ENCODE measurements at places on chromosomes 2 and 18.

GRCh38 chr18:77001979-77002378 is 130.6 kb downstream of the MBP start:
- DNase-seq = no peak

DNA sequence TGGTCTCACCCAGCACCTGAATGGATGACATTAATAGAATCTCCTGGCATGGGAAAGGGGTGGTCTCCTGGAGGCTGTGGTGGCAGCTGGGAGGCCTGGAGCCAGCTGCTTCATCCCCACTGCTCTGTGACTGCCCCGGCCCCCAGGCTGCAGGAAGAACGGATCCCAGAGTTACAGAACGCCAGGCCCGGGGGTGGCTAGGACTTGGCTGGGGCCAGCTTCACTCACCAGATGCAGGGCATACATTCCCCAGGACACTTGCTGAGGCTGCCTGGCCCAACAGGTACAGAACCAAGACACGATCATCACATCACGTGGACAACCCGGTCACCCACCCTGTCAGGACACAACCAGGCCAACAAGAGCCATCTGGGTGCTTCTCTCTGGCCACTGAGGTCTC is 178.6 kb upstream of the SALL3 start:
- DNase-seq = no peak

- DNase-seq = no peak
Observed at GRCh38 chr18:7291046-7291445, 60.2 kb downstream of the LRRC30 start.

DNA sequence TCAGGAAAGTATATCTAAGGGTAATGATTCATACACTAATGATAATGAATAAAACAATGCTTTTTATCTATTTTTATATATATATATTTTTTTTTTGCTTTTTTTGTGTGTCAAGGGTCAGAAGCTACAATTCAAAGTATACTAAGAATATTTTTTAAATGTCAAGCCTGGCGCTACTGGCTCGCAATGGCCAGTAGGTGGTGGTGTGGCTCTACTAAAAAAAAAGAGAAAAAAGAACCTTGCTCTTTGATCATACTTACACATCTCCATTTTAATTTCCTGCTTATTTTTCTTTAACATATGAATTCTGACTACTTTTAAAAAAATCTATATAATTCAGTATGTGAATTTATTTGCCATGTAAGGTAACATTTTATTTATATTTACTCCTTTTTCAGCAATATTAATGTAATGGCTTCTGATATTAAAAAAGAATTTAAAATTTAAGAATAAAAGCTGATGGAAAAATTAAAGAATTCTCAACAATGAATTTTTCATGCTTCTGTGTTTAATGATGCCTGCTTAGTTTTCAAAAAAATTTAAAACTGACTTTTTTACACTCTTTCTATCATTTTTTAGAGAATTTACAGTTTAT is 232.9 kb downstream of the GULP1 start:
- peak; percentile 19 for DNase-seq

GRCh38 chr2:196380575-196380974 is 209.2 kb upstream of the STK17B start:
- DNase-seq = no peak
